Erythroblast (primary cell): ENCODE measurements at places on chromosomes 2 and 18.

DNA sequence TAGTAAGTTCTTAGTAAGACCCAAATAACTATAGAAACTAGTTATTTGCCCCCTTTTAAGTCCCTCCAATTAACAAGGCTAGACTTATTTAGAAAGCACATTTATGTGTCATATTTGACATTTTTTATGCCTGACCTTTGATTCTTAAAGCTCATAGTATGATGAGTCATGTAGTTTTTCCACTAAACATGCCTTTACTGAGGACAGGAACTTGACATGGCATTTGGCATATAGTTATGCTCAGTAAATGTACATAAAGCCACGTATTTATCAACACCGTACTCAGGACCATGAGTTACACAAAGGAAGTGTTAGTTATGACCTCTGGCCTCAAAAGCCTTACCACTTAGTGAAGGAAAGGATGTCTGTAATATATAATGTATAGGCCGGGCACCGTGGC, 78.9 kb downstream of the GNAL start:
- DNase-seq, result no peak

DNA sequence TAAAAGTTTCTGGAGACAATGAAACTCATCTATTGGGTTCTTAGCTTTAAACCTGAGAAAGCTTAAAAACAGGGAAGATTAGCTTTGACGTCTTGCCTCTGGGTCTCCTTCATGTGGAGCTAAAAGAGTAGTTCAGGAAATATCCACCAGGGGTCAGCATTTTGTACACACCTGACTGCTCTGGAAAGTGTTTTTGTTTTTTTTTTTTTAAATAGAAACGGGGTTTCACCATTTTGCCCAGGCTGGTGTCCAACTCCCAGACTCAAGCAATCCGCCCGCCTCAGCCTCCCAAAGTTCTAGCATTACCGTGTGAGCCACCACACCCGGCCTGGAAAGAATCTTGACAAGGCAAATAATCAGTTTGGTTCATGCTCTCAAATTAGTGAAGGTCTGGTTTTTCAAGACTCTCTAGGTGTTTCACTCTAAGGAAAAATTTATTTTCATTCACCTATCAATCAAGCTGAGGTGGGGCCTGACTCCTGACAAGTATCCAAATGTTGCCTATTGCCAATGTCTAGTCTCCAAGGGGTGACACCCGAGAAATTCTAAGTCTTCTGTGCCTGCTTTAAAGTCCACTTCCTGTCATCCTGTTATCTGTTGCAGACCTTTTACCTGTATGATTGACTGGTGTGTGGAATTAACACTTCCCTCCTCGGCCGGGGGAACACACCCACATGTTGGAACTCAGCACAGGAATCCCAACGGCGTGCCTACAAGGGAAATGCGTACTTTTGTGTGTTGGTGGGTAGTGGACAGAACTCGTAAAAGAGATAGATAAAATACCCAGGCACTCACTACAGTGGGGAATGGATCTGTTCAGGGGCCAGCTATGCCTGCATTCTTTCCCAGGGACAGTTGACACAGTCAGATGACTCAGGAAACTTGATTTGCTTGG, 11.3 kb downstream of the IL1RN start:
- peak; percentile 73 for DNase-seq

DNA sequence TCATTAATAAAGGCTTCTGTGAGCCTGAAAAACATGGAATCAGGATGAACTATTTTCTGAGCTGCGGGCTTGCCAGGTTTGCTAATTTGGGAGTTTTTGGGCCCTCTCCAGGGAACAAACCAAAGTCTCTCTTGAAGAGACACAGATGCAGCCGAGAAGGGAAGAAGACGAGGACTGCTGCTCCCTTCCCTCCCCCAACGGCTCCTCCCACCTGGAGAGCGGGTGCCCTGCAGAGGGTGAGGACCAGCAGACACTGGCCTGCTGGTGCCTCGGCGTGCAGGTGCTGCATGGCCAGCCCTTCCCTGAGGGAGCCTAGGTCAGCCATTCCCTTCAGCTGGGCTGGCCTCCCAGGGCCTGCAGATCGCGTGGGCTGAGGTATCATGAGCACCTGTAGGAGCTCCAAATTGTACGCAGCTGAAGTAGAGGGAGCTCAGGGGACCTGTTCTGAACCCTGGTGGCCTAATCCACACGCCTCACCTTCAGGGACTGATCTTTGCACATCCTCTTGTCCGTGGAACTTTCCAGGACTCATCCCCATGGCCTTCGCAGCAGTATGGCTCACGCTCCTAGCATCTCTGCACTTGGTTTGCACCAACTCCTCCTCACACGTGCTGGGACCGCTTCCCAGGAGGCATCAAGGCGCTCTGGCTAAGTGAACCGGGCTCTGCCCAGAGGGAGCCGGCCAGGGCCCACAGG, 19.5 kb downstream of the EMX1 start:
- no peak for DNase-seq

DNA sequence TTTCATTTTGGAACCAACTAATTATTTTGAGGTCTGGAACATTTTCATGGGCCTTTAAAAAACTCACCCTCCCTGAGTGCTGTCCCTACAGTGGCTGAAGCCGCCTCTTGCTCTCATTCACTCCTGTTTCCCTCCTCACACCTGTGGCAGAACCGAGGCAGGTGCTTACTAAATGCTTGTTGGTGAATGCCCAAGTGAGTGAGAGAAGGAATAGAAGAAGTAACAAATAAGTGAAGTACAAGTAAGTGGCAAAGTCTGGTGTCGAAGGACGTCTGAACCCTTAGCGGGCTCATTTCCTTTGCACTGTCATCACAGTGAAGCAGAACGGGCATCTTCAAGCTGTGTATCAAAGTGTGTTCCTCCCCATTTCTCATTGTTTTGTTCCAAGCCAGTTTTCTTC, 135.2 kb downstream of the RHBDD1 start:
- no peak for DNase-seq

GRCh38 chr2:159063677-159064076, 95.2 kb downstream of the TANC1 start:
- DNase-seq, result no peak

DNA sequence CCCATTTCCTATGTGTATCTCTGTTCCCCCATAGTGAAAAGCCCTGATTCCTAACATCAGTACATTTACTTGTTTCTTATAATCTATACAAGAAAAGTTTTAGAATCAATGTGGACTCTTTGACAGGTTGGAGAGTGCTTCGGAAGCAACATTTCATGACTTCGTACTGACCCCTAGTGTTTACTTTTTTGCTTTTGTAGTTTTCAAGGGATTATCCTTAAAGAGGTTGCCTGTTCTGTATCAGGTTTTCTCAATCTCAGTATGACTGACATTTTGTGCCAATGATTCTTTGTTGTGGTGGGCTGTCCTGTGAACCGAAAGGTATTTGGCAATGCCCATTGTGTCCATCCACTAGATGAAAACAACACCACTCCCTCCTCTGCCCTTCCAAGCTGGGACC, 43.3 kb upstream of the SERPINB2 start:
- peak; percentile 16 for DNase-seq

GRCh38 chr2:217223222-217223930, 363.5 kb upstream of the TNP1 start:
- DNase-seq, result peak; percentile 6

DNA sequence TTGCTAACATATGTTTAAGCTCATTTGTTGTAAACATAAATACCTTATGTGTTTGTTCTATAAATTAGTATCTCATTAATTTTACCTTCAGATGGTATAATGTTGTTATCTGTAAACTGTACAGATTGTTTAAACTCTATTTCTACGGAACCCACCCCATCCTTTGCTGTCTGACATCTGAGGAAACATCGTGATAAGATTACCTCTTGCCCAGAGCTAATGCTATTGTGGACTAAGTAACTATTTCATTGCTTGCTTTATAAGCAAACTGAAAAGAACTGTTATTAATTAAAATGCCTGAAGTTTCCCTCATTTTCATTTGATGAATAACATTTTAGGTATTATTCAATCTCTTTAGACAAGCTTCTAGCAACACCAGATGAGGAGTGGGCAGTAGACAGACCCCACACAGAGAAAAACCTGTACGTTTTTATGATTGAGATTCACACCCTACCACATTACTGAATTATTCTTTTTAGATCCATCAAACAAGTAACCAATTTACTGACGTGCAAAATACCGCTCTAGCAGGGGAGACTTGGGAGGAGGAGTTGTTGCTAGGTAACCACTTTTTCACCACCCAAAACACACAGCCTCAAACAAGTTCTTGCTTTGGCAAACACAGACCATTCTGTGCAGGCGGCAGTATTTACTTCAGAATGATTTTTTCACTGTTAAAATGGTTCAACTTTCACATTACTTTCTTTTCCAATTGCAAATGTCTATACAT, 1.9 kb upstream of the SYT4 start:
- DNase-seq, result peak; percentile 19

DNA sequence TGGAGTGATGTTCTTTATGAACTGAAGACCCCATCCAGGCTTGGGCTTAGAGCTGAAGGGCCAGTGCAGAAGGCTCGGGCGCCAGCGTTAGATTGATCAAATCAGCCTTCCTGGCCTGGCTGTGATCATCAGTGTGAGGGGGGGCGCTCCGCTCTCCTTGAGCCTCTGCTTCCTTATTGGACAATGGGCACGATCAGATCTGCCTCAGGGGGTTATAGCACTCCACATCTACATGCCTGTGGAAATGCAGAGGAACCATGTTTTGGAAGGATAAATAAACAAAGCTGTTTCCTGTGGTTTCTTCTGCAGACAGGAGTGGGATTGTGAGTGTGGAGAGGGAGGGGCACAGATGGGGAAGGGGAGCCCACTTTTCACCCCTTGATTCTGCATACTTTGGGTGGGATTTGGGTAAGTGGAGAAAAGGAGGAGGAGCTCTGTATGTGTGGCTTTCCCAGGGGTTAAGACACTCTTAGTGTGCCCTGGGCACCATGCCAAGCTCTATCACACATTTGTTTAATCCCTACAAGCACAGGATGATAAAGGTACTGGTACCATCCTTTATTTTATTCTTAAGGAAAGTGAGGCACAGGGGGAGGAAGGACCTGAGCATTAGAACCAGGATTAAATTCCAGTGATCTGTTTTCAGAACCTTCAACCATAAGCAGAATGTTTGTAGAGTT, 150.5 kb downstream of the EN1 start:
- DNase-seq, result no peak

- no peak for DNase-seq
Observed at GRCh38 chr18:39496986-39497385, 1931.4 kb upstream of the CELF4 start.

- DNase-seq, result peak; percentile 18
Observed at GRCh38 chr2:117815946-117816345, 1.5 kb downstream of the DDX18 start.

- no peak for DNase-seq
Observed at GRCh38 chr18:48581941-48582340, 43.1 kb downstream of the CTIF start.

DNA sequence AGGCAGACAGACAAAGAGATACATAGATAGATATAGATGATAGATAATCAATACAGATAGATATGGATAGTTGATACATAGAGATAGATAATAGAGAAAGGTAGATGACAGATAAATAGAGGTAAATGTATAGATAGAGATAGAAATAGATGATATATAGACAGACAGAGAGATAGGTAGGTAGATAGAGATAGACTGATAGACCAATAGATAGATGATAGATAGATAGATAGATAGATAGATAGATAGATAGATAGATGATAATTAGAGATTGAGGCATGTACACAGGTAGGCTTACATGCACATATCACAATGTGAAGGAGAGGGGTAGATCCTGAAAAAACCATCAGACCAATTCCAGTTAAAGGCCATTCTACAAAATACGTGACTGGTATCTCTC, 724.7 kb downstream of the GALR1 start:
- DNase-seq, result no peak

DNA sequence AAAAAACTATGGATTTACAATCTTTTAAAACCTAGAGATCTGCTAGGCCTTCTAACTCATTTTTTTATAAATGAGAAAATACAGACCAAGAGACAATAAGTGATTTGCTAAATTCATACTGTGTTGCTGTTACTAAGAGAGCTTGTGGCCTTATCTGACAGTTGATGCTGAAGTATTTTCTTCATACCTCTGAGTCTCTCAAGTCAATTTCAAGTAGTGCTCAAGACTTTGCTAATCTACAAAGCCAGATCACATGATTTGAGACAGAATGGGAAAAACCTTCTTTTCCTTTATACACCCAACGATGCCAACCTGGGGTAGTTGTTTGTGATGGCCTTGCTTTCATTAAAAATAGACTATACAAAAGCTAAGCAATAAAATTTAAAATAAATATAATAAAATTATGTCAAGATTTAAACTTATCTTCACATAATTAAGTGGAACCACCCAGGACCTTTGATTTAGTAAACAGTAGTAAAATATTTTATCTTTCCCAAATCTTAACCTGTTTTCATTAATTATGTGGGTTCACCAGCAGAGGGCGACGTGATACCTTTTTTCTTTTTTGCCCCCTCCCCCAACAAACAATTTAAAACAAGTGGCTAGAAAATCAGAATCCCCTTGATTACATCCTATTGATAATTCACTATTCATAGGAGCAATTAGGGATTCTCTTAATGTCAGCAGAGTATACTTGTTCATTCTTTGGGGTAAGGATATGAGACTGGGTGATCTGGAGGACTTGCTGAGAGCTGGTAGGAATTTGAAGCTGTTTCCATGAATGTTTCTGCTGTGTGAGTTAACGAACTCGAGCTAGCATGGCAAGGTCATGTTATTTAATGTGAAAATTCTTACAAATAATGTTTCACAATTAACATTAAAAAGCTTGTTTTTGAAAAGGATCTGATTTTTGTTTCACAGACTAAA, 49.6 kb upstream of the SLC5A7 start:
- peak; percentile 9 for DNase-seq

DNA sequence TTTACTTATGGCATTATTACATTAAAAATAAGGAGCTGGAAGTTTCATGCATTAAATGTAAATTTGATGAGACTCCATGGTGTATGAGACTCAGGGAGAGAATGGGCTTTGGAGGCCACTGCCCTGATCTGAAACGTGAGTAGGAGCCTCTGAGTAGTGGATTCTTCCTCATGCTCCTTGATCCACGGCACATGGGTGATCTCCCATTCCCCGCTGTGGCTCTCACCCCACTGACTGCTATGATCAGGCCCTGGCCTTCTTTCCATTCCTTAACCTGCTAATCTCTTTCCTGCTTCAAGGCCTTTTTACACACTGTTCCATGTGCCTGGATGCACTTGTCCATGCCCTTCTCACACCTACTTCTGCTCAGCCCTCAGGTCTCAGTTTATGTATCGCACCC, 68.4 kb downstream of the SMAD7 start:
- DNase-seq, result no peak

GRCh38 chr2:130287656-130288026, 55.1 kb upstream of the IMP4 start:
- no peak for DNase-seq

GRCh38 chr2:31580321-31581117, at the start of gene SRD5A2:
SRD5A2 (minus strand) TSS chr2:31580938; CDS start chr2:31580900, 38 bp downstream.
- no peak for DNase-seq

GRCh38 chr2:213089438-213089837, 62.0 kb downstream of the IKZF2 start:
- no peak for DNase-seq

- no peak for DNase-seq
Observed at GRCh38 chr2:204134421-204134820, 197.9 kb downstream of the ICOS start.

GRCh38 chr18:52130624-52131301, 209.2 kb upstream of the DCC start:
- no peak for DNase-seq
